ENCODE measurements at places on chromosomes 2 and 18.
A peak's percentile ranks its signal among the peaks of the same experiment; 100 is the strongest.

DNA sequence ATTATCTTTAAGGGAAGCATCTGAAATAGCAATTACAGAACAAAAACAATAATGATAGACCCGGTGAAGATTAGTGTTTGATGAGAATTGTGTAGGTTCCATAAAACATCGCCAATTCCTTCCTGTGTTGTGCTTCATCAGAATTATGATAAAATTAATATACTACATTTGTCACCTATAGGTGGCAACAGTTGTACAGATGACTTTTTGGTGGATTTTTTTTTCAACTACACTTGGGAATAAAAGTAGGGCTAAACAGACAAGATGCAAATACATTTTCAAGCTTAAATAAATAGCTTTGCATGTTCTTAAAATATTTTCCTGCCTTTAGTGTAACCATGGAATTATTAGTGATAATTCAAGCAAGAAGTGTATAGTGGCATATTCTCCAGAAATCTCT, 7.0 kb upstream of the LYPD1 start:
- DNase-seq: peak; percentile 24

- no peak for DNase-seq
Observed at GRCh38 chr2:69356471-69356870, 30.6 kb downstream of the GFPT1 start.

GRCh38 chr2:235577404-235578330, 83.8 kb downstream of the AGAP1 start:
- no peak for DNase-seq

GRCh38 chr2:22035361-22035830, 911.6 kb downstream of the TDRD15 start:
- DNase-seq: no peak

DNA sequence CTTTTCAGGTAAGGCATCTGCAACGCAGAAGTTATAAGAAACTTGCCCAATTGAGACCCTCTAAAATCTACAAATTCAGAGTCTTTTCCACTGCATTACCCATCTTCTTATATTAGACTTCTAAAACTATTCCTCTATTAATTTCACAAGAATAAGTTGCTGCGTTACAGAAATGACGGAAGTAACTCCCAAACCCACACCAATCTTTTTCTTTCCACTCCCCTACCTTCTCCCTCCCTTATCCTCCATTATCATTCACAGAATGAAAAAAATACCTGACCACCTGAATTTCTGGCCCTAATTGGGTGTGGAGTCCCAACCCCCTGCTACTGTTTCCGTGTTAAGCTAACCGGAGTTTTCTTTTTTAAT, 689 bp downstream of the RPRD1A start:
- DNase-seq: no peak

- DNase-seq: no peak
Observed at GRCh38 chr18:29588446-29589100, 1411.6 kb upstream of the CDH2 start.

GRCh38 chr2:219697811-219698747, 70.6 kb downstream of the SLC4A3 start:
- no peak for DNase-seq

DNA sequence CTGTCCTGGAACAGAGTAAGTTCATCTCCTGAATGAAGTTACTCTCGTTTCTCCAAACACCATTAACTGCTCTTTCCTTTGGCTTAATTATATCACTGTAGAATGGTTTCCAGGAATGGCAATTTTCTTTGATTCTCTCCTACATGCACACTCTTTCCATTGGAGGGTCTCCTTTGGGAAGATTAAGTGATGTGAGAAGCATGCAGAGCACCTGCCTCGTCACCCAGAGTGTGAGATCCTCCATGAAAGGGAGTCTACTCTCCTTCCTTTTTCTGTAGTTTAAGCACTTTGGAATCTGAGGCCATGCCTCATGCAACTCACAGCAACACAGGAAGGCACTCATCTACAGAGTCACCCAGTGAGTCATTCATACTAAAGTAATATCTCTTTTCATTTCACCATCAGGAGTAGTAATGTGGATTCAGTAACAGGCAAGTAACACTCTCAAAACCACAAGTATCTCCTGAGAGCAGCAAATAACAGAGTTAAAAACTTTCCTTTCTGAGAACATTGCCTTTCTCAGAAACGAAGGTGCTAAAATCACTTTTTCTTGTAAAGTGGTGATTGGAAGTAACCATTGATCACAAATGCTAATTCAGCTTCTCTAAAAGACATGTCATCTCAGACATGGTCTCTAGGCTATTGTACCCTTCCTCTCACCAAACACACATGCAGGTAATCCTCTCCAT, 52.8 kb upstream of the IL1RL1 start:
- peak; percentile 89 for DNase-seq

GRCh38 chr2:64866797-64867196, 122.4 kb upstream of the SLC1A4 start:
- DNase-seq: peak; percentile 96

DNA sequence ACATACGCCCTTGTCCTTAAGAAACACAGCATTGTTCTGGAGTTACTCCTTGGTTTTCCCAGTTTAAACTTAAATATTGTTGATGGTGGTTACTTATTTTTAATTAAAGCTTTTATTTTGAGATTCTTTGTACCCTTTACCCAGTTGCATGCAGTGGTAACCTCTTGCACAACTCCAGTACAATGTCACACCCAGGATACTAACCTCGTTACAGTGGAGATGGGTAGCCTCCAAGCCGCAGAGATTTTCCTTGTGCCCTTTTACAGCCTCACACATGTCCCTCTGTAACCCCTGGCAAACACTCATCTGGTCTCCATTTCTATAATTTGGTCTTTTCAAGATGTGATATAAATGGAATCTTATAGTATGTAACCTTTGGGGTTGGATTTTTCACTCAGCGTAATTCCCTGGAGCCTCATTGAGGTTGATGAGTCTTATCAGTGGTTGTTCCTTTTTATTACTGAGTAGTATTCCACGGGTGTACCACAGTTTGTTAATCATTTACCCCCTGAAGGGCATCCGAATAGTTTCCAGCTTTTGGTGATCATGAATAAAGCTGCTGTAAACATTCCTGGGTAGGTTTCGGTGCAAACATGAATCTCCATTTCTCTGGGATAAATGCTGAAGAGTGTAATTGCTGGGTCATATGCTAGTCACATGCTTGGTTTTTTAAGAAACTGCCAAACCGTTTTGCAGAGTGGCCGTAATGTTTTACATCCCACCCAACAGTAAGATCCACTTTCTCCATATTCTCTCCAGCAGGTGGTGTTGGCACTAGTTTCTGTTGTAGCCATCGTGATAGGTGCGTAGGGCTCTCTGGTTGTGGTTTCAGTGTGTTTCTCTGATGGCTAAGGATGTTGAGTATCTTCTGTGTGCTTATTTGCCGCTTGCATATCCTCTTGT, 68.6 kb downstream of the DGKD start:
- no peak for DNase-seq

DNA sequence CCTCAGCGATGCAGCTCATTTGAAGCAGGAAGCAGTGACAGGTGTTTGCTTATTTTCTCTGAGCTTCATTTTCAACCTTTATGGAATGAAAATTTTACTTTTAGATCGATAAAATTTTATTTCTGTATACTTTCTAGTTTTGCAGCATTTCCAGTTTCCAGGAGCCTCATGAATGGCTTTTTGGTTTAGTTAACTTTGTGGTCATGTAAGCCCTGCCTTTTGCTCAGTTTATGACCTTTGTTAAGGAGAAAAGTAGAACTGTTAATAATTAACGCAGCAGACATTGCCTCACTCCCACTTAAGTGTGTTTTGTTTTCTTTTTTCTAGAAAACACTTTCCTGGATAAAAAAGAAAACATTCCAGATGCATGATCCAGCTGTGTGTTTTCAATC, 4.4 kb upstream of the FARP2 start:
- no peak for DNase-seq

DNA sequence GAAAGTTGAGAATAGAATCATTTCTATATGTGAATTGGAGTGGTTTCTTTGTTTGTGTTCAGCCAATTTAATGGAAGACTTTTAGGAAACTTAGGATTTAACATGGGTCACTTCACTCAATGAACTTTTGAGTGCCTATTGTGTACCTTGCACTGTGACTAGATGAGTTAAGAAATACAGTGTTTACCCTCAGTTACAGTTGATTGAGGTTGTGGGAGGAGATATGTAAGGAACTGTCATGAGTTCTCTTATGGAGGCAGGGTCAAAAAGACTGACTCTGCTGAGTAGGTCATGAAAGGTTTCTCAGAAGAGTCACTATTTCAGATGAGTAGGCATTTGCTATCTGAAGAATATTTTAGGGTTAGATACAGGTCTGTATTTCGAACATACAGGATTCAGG, 98.6 kb downstream of the RAB3GAP1 start:
- no peak for DNase-seq

DNA sequence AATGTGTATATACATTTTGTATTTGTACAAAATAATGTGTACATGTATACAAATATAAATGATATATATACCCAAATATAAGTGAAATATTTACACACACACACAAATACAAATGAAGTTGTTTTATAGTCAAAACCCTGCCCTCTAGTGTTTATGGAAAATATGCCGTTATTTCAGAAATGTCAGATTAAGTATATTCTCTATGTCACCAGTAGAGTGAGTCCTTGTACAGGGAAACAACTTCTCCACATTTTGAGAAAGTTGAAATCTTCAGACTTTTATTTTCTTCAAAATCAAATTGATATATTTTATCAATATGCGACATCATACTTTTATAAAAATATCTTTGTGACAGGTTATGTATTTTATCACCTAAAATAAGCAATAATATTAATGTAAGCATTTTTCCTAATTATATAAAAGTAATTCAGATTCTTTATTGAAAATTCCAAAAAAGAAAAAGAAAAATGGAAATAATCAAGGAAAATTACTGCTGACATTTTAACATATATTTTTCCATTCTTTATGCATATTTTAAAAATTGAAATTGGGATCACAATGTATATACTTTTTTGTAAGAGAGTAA, 22.4 kb downstream of the ARL6IP6 start:
- peak; percentile 55 for DNase-seq

DNA sequence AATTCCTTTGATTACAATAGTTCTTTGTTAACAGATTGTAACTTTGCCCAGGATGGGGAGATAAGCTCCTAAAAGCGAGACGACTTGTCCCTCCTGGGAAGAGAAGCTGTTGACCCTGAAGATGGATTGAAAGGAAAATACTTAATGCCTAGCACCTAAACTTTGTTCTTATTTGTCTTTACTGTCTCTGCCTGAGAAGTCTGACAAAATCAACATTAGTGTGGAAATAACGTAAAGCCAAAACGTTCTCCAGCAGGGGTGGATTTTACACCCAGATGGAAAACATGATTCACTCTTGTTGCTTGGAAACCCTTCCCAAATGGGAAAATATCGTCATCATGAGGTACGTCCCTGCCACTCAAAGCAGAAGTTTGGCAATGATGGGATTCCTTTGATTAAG, 450.1 kb downstream of the SLC4A3 start:
- peak; percentile 67 for DNase-seq

DNA sequence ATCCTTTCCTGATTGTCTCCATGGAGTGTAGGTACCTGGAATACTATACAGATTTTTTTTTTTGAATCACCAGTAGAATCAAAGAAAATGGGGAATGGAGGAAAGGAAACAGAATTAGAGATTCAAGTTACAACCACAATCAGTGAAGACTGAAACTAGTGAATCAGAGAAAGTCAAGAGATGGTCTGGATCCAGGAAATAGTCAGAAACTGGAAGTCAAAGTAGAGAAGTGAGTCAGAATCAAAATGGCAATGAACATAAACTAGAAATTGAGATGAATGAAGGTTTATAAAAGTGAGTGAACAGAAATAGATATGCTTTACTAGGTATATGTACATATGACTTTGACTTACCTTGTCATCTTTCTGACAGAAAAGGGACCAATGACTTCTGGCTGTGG, 579.0 kb downstream of the PLCL1 start:
- DNase-seq: peak; percentile 12

GRCh38 chr2:25306777-25307368, 34.9 kb downstream of the DNMT3A start:
- DNase-seq: no peak

- no peak for DNase-seq
Observed at GRCh38 chr2:208074610-208075356, 49.5 kb upstream of the PLEKHM3 start.

GRCh38 chr2:120305937-120306490, 39.9 kb upstream of the INHBB start:
- no peak for DNase-seq

DNA sequence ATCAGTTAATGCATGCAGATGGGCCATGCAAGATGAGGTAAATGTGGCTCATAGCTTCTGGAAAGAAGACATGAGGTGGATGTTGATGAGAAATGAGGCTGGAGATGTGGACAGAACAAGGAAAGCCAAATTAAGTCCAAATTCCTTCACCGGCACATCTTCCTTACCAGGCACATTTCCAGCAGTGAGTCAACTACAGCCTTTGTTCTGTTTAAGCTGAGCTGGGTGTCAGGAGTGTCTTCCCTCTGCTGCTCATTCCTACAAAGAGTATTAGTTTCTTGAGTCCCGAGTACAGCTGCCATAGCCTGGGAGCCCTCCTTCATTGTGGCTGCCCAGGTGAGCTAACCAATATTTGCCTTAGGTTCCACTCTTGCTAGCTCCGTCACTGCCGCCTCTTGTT, 945.0 kb downstream of the SLC4A3 start:
- peak; percentile 32 for DNase-seq

GRCh38 chr2:42865884-42866881, 73.8 kb upstream of the HAAO start:
- no peak for DNase-seq

DNA sequence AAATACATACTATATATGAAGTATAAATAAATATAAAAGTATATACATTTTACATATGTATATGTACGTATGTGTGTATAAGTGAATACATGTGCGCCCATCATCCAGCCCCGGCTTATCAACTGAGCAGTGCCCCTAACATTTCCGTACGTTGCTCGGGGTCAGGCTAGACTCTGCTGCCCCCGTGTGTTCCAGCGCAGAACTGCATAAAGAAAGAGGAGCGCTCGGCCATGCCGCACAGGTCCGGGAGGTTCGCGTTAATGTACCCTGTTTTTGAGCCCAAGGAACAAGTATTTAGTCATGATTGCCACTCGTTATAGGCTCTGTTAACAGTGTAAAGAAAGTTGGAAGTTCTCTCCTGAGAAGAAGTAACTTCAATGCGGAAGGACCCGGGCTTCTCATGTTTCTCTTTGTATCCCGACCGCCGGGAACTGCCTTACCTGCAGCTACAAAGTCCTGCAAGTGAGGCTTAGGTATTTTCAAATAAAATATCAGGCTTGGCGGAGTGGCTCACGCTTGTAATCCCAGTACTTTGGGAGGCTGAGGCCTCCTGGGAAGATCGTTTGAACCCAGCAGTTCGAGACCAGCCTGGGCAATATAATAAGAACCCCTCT, 55.7 kb downstream of the CD8B2 start:
- DNase-seq: peak; percentile 35

DNA sequence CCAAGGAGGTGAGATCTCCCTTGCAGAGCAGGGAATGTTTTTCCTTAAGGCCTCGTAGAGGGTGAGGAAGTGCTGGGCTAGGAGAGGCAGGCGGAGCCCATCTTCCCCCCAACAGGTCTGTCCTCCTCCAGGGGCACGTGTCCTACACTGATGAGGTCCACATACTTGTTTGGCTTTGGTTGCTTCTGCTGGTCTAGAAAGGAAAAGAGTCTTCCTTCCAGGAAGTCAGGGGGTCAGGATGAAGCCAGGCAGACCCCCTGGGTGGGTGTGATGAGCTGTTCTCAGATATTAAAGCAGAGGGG, 6.0 kb downstream of the SH3BP4 start:
- no peak for DNase-seq
